ENCODE measurements at places on chromosomes 3 and 15. TPM values are rescaled to one million over a fixed set of nuclear protein-coding genes. Genes with fewer than 3 reads are reported as not detected.

TPRG1 gene
- total RNA-seq, result 2.3 TPM

POLQ gene
- total RNA-seq, result 25.1 TPM

BTLA gene
- 12.9 TPM for total RNA-seq

UROC1 gene
- total RNA-seq, result not detected

KLHL40 gene
- 0.27 TPM for total RNA-seq

MYH15 gene
- total RNA-seq, result 0.16 TPM

ST3GAL6 gene
- 2.7 TPM for total RNA-seq

MME gene
- total RNA-seq, result 0.82 TPM

TRAIP gene
- total RNA-seq, result 1.5 TPM

GP9 gene
- not detected for total RNA-seq

KCNMB3 gene
- 6.8 TPM for total RNA-seq

ZNF502 gene
- 5.2 TPM for total RNA-seq

TMCO5A gene
- 0.14 TPM for total RNA-seq

DNAJC19 gene
- total RNA-seq, result 21.7 TPM

CD80 gene
- 2.4 TPM for total RNA-seq

CPN2 gene
- total RNA-seq, result 0.14 TPM

ADCY5 gene
- 13.9 TPM for total RNA-seq

PLCH1 gene
- total RNA-seq, result 8.2 TPM

ST6GAL1 gene
- total RNA-seq, result 32.9 TPM

DNA sequence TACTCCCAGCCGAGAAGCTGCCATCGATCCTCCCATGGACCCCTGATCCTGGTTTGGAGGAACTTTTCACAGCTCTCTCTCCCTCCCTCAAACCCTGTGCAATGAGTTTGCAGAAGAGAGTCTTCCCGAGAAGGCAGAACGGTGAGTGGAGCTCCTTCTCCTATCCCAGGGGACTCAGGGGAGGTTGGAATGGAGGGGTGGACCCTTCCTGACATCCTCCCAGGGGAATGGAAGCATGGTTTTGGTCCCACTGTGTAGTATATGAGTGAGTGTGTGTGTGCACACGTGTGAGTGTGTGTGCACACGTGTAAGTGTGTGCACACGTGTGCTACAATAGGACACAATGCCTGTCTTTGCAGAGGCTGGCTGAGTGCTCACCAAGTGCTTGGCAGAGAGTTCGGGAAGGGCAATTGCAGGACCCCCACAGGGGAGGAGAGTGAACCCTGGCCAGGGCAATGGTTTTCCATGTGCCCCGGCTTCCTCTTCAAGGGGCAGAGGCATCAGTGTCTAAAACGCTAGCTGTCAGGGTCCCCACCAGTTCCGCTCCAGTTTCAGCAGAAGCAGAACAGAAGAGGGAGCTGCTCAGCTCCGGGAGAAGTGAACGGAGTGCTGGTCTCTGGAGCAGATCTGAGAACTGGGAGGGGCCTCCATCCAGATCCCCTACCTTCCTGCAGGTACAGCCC, 13.8 kb upstream of the IL16 start:
- no peak for DNase-seq

GRCh38 chr3:138455801-138456716, 21.6 kb downstream of the ESYT3 start:
- no peak for DNase-seq

GRCh38 chr3:107868449-107868848, 222.4 kb downstream of the CD47 start:
- no peak for DNase-seq

DNA sequence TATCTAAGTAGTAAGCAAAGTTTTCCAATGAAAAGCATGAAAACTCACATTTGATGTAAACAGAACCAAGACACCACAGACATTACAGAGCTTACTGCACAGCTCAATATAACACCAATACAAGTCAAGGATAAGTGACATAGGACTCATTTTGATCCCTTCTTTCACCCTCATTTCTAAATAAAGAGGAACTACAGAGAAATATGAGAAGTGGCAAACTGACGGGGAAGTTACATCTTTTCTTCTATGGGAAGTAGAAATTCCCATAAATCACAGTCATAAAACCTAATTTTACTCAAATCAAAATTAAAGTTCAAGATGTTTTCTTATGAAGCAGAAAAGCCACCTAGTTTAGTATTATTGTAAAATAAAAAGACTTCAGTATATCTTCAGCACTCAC, 3.8 kb downstream of the ATG3 start:
- DNase-seq, result no peak

- no peak for DNase-seq
These were observed 210.8 kb downstream of the TBC1D2B start for GRCh38 chr15:77866596-77867125.

DNA sequence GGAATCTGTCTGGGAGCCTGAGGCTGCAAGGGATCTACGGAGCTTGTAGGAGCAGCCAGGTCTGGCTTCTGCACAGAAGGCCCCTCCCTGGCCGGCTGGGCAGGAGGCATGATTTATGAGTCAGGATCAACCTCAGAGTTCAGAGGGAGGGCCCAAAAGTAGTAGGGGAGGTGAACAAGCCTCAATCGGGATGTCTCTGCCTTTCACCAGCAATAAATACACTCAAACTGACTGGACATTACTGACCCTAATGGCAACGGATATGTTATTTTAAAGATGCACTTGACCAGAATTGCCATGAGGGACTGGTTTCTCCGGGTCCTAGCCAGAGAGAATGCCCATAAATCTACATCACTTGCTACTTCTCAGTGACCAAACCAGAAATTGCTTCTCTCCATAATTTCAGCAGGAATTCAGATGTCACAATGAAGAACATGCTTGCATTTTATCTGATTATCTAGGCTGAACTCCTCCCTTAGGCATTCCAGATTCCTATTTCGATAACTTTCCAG, 109.6 kb upstream of the LMOD3 start:
- DNase-seq, result peak; percentile 39

GRCh38 chr3:44665173-44665572, 16.6 kb downstream of the ZNF35 start:
- DNase-seq, result no peak

- no peak for DNase-seq
These were observed 18.4 kb upstream of the RAD18 start for GRCh38 chr3:8981700-8982099.

GRCh38 chr15:94404733-94405283, 173.4 kb downstream of the MCTP2 start:
- DNase-seq, result no peak

- DNase-seq, result peak; percentile 85
These were observed 11.1 kb upstream of the ABHD10 start for GRCh38 chr3:111967651-111968274.

DNA sequence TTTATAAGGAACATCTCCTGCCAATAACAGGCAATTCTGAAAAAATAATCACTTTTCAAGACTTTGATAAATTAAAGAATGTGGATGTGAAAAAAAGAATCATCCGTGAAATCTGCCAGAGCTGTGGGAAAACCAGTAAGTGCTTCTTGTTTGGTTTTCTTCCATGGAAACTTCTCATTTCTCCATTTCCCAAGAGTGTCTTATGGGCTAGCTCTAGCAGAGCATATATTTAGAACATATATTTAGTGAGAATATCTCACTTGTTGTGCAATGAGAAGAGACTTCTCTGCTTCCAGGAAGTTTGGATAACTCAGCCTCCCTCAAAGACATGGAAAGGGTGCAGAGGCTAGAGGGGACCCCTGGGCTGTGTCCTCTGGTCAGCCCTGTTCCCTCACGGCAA, 49.9 kb downstream of the COL6A5 start:
- DNase-seq, result no peak

DNA sequence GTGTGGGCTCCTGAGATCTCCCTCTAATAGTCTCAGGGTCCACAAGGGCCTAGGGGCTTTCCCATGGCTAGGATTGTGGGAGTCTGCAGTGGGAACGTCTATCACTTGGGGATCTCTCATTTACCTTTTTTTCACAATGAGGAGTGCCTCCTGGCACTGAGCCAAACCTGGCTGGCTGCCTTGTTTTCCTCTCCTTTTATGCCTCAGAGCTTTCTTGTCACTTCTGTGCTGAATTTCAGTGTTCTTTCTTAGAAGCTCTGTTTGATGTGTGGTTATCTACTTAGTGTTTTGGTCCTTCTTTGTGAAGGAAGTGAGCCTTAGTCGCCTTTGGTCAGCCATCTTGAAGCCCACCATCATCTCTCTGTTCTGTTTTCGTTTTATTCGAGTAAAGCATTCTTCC, 33.9 kb downstream of the DOCK3 start:
- DNase-seq, result no peak

- DNase-seq, result no peak
These were observed 49.1 kb downstream of the ZIC4 start for GRCh38 chr3:147356909-147357900.

- no peak for DNase-seq
These were observed 319.2 kb downstream of the ZNF621 start for GRCh38 chr3:40843851-40844548.

GRCh38 chr15:101310161-101310480, 15.1 kb upstream of the SNRPA1 start:
- no peak for DNase-seq

GRCh38 chr3:142348460-142348859, 99.4 kb downstream of the XRN1 start:
- DNase-seq, result no peak

DNA sequence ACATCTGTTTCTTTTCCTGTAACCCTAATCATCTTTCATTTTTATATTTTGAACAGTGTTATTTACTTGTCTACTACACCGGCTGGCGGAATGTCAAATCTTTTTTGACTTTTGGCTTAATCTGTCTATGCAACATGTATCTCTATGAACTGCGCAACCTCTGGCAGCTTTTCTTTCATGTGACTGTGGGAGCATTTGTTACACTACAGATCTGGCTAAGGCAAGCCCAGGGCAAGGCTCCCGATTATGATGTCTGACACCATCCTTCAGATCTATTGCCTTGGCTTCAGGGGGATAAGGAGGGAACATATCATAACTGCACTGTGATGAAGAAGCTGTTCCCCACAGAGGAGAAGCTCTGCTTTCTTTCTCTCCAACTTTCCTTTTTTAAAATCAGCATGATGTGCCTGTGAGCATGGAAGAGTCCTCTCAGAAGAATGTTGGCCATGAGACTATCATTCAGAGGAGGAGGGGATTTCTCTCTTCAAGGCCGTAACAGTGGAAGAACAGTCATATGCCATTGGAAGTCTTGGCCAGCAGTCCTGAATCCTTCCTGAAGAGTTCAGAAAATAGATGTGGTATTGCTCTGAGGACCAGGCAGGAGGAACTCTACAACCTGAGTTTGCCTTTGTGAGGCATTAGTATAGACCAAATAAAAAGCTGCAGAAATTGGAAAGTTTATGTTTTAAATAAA, 69.9 kb downstream of the SEC22A start:
- no peak for DNase-seq

GRCh38 chr15:68284616-68285258, 7.2 kb downstream of the FEM1B start:
- no peak for DNase-seq

DNA sequence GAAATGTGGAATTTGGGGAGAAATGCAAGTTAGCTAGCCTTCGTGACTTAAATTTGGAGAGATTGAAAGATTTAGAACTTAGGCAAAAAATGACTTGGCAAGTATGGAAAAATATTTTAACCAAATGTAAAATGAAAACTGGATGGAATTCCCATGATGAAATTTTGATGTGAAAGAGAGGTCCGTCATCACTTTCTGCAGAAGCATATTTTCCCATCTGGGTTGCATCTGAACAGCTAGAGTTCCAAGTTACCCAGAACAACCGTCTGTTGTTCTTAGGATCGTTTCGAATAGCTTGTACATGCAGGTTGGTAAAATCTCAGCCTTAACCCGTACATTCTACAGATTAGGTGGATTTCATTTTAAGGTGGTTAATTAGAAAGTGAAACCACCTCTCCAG, 136.3 kb downstream of the GHSR start:
- no peak for DNase-seq

GRCh38 chr3:181457190-181457589, 254.5 kb upstream of the SOX2 start:
- DNase-seq, result no peak

DNA sequence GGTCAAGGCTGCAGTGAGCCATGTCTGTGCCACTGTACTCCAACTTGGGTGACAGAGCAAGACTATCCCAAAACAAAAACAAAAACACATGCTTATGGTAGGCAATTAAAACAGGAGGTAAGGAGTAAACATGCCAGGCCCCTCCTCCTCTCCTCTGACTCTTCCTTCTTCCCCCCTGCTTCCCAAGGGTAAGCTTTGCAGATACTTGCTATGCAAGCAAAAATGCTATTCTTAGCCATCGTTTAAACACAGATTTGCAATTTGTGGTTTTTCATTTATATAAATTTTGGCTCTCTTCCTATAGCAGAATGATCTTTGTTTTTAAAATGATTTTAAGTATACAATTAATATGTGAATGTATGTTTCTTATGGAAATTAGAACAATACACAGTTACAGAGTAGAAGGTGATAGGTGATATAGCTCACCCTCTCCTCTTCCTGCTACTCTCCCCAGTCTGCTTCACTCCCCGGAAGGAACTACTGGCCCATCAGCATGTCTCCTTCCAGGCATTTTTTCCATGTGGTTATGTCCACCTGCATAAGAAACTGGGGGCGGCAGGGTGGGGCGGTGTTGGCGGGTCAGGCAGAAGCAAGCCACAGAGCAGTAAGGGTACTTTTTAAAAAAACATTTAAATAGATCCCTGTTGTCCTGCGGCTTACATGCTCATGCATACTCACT, 42.1 kb downstream of the IGF1R start:
- no peak for DNase-seq

DNA sequence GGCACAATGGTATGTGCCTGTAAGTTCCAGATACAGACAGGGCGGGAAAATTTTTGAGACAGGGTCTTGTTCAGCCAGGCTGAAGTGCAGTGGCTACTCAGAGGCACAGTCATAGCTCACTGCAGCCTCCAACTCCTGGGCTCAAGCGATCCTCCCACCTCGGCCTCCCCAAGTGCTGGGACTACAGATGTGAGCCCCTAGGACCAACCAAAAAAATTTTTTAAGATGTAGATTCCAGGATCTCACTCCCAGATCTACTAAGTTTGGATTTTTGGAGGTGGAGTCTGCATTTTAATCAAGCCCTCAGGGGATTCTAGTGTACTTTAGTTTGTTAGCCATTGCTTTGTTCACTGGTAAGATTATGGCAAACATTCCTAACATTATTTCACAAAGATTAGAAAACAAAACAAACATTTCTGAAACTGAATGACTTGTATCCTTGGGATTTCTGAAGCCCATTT, 2.7 kb downstream of the LIPH start:
- no peak for DNase-seq

DNA sequence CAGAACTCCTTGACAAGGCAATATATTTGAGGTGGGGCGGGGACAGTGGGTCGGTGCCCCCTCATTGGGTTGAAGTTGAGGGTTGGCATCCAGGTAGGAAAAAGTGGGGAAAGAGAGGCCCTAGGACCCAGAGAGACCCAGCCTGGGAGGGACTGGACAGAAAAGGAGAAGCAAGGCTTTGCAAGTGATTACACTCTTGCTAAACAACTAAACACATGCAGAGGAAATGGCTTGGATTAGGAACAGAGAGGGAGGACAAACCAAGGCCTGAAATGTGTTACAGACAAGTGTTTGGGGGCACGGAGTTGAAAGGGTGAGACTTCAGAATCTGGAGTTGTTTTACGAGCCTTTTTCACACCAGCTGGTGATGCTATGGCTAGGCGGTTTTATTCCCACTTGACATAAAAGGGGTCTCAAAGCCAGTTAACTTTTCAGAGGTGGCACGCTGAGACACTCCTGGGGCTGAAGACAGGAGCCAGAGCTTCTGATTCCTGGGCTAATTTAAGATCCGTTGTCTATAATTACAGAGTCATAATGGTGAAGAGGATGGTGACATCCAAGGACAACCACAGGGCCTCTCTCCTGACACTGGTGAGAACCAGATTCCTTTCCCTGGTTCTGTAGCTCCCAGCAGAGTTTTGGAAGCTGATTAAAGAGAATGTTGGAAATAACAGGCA, 7.7 kb upstream of the KCTD6 start:
- DNase-seq, result no peak

Measured in transverse colon (tissue), 4 donors.